ENCODE measurements at places on chromosomes 7 and 10. TPM values are rescaled to one million over a fixed set of nuclear protein-coding genes. Genes with fewer than 3 reads are reported as not detected.

CNNM1 gene
- under 0.01 TPM for total RNA-seq

NME8 gene
- total RNA-seq = not detected

SHH gene
- total RNA-seq = not detected

GDF2 gene
- not detected for total RNA-seq

RBP4 gene
- 0.23 TPM for total RNA-seq

NKX1-2 gene
- total RNA-seq = not detected

GIMAP1 gene
- total RNA-seq = not detected

UNCX gene
- total RNA-seq = not detected

HPSE2 gene
- not detected for total RNA-seq

PLA2G12B gene
- not detected for total RNA-seq

KNDC1 gene
- 1.6 TPM for total RNA-seq

SEMA3A gene
- 91.7 TPM for total RNA-seq

MALRD1 gene
- total RNA-seq = 0.15 TPM

HYAL4 gene
- total RNA-seq = not detected

RAB19 gene
- total RNA-seq = not detected

TUBAL3 gene
- total RNA-seq = not detected

SPOCK2 gene
- total RNA-seq = 0.12 TPM

LIPN gene
- total RNA-seq = not detected

AZGP1 gene
- total RNA-seq = 0.30 TPM

HEPACAM2 gene
- total RNA-seq = under 0.01 TPM

AP1S1 gene
- total RNA-seq = 180 TPM

HABP2 gene
- total RNA-seq = not detected

RBP3 gene
- total RNA-seq = under 0.01 TPM

MRLN gene
- total RNA-seq = not detected

SCIN gene
- total RNA-seq = 0.23 TPM

PNLIPRP1 gene
- not detected for total RNA-seq

SLC18A3 gene
- under 0.01 TPM for total RNA-seq

ZNF33B gene
- total RNA-seq = 3.5 TPM

IDI2 gene
- not detected for total RNA-seq

GSDME gene
- total RNA-seq = 81.1 TPM

LOXL4 gene
- 122 TPM for total RNA-seq

NKX2-3 gene
- not detected for total RNA-seq

ZNF777 gene
- 2.7 TPM for total RNA-seq

ANKRD7 gene
- 0.23 TPM for total RNA-seq

TRPV5 gene
- total RNA-seq = not detected

NUTM2E gene
- not detected for total RNA-seq

ST8SIA6 gene
- 0.15 TPM for total RNA-seq

COL28A1 gene
- total RNA-seq = not detected

SPRN gene
- total RNA-seq = 0.12 TPM

All from smooth muscle cell of the coronary artery (primary cell).